ENCODE measurements at places on chromosomes 1 and 21.
A peak's percentile ranks its signal among the peaks of the same experiment; 100 is the strongest.

DNA sequence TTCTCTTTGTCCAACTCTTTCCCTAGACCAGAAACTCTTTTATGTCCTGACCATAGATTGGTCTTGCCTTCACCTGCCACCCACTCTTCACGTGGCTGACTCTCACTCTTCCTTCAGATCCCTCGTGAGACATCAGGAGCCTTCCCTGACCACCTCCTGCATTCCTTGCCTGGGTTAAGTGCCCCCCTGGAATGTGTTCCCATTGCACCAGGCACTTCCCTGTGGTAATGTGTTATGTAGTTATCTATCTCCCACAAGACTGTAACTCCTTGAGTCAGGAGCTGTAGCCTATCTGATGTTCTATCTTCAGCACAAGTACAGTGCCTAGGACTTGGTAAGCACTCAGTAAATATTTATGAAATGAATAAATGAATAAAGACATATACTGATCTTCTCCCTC lies 111.2 kb upstream of the CTTNBP2NL start:
- DNase-seq = no peak

- no peak for DNase-seq
Observed at GRCh38 chr1:57506941-57507340, 83.1 kb upstream of the DAB1 start.

- no peak for DNase-seq
Observed at GRCh38 chr1:186033847-186034271, 299.7 kb downstream of the HMCN1 start.

- no peak for DNase-seq
Observed at GRCh38 chr1:51435878-51436277, 83.2 kb downstream of the EPS15 start.

GRCh38 chr21:35565204-35565611 lies 495.1 kb downstream of the SETD4 start:
- DNase-seq = peak; percentile 66
